Stimulated activated memory B cell treated with anti-CD40 and anti-IgM and Interleukin-4, amounts not matched to agents 10 μg/mL and 1 μg/mL and 100 μg/mL, for 72 hours (primary cell): ENCODE measurements at places on chromosomes 6 and 20.

- ATAC-seq: no peak
These were observed 14.9 kb downstream of the IP6K3 start for GRCh38 chr6:33731751-33732282.

DNA sequence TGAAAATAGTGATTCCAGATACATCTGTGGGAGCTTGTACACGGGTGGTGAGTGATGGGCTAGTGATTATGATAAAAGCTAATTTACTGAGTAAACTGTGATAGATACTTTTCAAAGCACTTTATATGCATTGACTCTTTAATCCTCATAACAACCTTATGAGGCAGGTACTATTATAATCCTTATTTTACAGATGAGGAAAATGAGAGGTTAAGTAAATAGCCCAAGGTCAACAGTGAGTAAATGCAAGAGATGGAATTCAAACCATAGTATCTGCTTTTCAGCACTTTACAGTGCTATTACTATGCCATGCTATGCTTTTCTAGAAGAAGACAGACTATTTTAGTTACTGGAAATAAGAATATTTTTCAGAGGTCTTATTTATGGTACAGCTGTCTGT, 320.9 kb upstream of the CITED2 start:
- ATAC-seq: no peak

DNA sequence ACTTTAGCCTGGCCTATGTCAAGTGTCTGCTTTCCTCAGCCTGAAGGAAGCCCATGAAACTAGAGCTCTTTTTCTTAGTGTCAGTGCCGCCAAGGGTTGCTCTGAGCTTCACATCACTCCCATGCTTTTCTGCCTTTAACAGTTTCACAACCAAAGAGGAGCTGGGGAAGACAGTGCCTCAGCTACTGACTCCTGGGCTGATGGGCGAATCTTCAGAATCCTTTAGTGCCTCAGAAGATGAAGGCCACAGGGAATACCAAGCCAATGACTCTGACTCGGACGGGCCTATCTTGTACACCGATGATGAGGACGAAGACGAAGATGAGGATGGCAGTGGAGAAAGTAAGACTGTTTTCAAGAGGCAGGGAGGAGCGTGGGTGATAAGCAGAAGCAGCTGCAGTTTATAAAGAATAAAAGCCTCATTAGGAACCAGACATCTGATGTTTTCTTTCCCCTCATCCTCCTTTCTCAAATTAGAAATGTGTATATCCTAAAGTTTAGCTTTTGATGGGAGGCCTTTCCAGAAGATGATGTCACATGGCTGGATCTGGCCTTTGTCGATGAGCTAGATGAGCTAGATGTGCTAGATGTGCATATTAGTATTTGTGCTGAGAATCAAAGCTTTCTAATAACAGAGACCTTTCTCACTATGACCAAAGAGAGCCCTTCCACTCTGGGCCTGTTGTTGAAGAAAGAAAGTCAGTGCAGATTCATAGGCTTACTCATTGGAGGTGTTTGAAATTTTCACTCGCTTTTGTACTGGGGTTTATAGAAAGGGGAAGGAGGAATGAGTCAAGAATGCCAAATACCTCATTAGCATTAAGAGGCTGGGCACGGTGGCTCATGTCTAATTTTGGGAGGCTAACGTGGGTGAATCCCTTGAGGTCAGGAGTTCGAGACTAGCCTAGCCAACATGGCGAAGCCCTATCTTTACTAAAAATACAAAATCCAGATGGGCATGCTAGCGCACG, 70.7 kb upstream of the LTV1 start:
- ATAC-seq: no peak

- ATAC-seq: no peak
These were observed 102.5 kb upstream of the EMILIN3 start for GRCh38 chr20:41468994-41469600.

- no peak for ATAC-seq
These were observed 103.0 kb downstream of the BCKDHB start for GRCh38 chr6:80209430-80209829.

- ATAC-seq: no peak
These were observed 53.6 kb downstream of the SCML4 start for GRCh38 chr6:107770541-107770940.
